ENCODE measurements at places on chromosomes 12 and 14.

GRCh38 chr12:50018154-50018553, 7.1 kb downstream of the RACGAP1 start:
- DNase-seq: no peak

DNA sequence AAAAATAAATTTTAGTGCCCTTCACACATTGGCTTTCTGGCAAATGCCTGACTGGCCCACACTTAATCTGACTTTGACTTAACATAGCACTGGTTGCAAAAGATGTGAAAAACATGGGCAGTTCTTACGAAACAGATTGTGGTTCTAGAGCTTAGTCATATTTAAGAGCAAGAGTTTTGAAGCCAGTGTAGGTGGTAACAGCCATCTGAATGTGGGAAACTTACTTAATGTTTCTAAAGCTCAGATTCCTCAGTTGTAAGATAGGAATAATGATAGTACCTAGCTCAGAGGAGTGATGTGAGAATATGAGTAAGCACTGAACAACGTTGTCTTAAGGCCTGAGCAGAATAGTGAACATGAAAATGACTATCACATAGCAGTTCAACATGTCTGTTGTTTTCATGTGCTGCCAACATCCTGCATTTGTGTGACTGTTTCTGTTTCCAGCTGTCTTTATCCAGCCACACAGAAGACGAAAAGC, 262.7 kb downstream of the SYT1 start:
- DNase-seq: no peak

GRCh38 chr12:22322091-22322490, 12.4 kb downstream of the ST8SIA1 start:
- no peak for DNase-seq

GRCh38 chr12:128727999-128728398, 95.8 kb downstream of the SLC15A4 start:
- DNase-seq: peak; percentile 75

DNA sequence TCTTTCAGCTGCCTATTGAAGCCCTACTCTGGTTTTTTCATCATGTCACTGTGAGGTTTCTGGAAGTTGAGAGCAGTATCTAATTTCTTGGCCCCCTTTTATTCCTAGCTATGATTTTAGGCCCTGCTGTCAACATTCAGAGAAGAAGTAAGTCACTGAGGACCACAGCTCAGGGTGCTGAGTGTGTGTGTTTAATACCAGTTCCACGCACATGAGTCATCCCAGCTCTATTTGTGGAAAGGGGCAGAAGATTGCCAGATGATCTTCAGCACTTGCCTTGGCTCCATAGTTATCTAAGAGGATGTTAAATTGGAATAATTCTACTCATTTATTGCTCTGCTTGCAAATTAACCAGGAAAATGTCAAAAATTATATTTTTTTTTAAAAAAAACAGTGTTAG, 65.5 kb upstream of the SLC38A4 start:
- DNase-seq: no peak

- no peak for DNase-seq
Observed at GRCh38 chr14:50820786-50821509, 10.0 kb downstream of the NIN start.

GRCh38 chr14:22025879-22026278, 352.3 kb upstream of the OR4E1 start:
- DNase-seq: no peak

DNA sequence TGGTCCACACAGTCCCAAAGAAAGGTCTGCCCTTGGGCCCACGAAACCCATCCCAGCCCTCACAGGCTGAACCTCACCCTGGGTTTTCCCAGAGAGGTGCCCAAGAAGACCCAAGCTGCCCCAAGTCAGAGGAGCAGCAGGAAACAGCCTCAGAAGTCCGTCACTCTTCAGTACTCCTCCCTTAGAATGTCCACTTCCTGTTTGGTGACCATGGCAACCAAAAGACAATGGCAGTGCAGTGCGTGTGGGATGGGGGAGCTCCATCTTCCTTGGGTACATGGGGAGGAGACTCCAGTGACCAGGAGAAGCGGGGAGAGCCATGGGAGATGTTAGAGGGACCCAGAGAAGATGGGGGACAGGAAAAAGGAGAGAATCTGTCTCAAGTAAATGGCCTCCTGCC, 11.3 kb downstream of the SELPLG start:
- no peak for DNase-seq

- DNase-seq: peak; percentile 96
Observed at GRCh38 chr12:67413577-67413976, 144.4 kb downstream of the CAND1 start.

DNA sequence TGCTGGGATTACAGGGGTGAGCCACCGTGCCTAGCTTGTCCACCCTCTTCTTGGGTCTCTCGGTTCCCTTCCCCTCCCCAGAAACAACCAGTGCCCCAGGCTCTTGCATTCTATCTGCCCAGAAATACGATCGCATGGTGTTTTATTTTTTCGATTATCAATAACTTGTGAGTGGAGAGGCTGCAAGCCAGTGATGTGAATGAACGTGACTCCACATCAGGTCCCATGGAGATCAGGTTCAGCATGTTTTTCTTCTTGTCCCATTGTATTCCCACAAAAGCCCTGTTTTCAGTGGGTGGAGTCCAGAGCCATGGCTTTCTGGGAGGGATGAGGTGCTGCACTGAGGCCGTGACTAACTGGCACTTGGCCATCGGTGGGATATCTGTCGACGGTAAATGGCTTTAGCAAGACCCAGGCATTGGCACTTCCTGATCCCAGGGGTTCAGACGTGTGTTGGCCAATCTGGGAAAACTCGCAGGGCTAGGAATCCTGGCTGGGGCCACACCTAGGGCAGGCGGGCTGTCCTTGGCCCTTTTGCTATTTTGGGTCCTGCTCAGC, 12.7 kb upstream of the HNF1A start:
- no peak for DNase-seq

DNA sequence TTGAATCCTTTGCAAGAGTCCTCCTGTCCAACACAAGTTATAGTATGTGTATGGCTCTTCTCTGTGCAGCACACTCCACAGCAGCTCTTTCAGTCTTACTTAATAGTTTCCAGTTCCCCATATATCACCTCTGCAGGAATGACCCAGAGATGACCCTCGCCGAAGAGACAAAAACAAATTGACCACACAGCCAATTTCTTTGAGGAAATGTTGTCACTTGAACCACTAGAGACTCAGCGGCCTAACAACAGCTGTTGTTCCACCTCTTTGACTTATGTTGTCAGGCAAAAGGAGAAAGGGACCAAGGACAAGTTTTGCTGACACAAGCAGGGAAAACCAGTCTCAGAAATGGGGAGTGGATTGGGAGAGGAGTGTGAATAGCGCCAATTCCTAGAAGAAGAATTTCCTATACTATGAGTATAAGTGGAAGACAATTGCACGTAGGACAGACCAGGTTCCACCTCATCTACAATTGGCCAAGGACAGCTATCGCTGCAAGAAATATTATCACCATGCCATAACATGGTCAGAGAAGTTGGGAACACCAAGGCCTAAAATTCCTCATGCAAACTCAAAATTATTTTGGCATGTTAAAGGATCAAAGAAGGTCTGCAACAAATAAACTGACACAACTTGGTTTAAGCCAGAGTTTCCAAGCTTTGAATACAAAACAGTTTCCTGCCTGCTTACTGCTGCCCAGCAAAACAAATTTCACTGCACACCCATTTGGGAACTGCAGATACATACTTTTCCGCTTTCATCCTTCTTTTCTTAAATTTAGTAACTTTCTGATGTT, 41.7 kb upstream of the ITPR2 start:
- DNase-seq: no peak

DNA sequence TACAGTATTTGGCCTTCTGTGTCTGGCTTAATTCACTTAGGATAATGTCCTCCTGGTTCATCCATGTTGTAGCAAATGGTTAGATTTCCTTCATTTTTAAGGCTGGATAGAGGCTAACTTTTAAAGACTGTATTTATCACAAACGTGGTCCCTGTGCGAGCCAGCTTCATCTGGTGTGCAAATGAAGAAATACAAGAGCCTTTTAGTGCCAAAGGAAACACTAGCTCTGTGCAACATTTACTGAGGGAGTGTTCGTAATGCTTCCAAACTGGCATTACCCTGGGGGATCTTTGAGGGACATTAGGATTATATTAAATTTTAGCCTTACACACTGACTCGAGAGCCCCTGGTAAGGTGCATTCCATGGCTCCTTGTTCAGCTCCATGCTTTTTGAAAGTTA, 43.0 kb upstream of the SLC38A2 start:
- DNase-seq: no peak

DNA sequence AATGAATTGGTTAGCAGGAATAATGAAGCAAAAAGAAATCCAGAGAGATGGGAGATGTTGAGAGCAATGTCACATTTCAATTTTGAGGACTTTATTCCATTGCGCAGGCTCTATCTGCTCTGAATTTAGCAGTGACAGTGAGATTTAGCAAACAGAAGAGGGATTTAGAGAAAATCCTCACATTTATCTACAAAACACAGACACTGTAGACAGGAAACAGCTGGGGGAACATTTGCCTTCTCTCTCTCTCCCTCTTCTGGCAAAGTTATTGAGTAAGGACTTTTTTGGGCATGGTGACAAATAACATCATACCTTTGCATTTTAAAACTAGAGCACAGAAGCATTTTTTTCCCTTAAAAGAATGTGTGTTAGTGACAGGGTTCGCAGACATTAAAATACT, at the start of gene IGF1:
IGF1 (minus strand) TSS at position 158 of the 400 bp plus-strand sequence. CDS start 182 bp downstream, outside the sequence.
- DNase-seq: no peak

DNA sequence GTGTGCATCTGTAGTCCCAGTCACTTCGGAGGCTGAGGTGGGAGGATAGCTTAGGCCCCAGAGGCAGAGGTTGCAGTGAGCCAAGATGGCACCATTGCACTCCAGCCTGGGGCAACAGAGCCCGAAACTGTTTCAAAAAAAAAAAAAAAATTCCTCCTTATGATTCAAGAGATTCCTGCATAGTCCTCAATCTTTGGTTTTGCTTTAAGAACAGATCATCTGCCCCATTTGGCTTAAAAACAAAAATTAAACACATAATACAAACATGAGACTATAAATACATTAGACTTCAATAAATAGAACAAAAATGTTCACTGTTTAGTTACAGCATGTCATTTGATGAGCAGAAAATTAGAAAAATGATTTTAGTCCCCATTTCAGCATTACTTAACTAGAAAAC, 131.2 kb downstream of the PAWR start:
- DNase-seq: no peak

- DNase-seq: no peak
Observed at GRCh38 chr12:64665514-64665913, 55.2 kb downstream of the RASSF3 start.

DNA sequence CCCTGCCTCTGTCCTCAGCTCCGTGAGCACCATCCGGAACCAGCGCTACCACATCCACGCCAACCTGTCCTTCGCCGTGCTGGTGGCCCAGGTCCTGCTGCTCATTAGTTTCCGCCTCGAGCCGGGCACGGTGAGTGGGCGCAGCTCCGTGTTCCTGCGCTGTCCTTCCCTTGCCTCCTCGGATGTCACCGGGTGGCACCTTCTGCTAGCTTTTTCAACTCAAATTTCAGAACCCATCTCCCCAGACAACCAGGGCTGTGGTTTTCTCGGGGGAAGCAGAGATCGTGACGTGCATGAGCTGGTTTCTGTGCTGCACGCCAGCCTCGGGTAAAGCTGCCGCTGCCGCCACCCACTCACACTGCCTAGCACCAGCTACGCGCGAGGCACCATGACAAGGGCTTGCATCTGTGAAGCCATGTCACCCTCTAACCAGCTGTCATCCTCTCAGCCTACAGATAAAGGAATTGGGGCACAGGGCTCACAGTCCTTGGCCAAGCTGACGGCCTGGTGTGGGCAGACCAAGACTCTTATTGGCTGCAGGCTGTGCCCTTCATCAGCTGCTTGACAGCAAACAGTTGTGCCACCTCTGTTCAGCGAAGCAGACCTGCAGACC, 152.1 kb downstream of the ADGRD1 start:
- DNase-seq: peak; percentile 52

DNA sequence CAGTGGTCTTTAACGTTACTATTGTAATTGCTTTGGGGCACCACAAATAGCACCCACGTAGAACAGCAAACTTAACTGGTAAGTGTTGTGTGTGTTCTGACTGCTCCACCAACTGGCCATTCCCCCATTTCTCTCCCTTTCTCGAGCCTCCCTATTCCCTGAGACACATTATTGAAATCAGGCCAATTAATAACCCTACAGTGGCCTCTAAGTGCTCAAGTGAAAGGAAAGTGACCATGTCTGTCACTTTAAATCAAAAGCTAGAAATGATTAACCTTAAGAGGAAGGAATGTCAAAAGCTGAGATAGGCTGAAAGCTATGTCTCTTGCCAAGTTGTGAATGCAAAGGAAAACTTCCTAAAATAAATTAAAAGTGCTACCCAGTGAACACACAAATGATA, 22.3 kb downstream of the PPP1R13B start:
- no peak for DNase-seq

DNA sequence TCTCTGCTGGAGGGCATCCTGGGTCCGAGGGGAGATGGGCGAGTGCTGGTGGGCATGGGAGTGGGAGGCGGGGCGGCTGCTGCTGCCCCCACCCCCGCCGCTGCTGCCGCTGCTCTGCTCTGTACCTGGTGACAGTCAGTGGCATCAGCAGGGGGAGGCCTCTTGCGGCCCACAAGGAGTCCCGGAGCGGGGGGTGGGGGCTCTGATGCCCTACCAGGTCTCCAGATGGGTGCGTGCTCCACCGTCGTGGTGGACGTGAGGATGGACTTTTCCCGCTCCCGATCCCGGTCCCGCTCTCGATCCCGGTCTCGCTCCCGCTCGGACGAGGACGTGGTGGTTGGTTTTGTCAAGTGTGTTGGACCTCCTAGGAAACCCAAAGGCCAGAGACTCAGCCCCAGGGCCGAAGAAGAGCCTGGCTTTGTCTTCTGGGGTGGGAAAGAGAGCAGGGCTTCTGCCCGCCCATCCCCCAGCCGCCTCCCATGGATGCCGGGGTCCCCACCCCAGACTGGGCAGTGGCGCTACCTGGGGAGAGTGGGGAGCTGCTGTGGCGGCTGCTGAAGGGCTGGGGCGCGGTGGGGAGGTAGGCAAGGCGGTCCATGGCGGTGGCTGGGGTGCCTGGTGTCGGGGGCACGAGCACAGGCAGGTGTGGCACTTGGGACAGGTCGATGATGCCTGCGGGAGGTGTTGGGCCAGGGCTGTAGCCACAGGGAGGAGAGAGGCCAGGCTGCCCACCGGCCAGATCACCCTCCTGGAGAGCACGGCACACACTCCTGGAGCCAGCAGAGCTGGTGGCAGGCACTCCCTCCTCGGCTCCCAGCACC, 45.4 kb downstream of the RFLNA start:
- DNase-seq: no peak

GRCh38 chr14:90381011-90381786, 15.6 kb upstream of the CALM1 start:
- DNase-seq: no peak

DNA sequence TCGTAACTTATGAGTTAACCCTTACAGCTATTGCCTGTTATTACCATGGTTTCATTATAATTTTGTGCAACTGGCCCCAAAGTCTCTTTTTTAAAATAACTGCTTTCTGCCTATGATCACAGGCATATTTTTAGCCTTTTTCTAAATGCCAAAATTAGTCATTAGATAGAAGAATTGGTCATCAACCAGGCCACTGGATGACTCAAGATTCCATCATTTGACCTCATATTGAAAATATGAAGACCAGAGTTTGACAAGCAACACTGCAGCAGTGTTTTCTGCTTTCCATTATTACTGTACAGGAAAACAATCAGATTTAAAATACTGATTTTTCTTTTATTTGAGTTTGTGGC, 54.7 kb upstream of the OTOGL start:
- no peak for DNase-seq

GRCh38 chr12:53575502-53576249, 50.5 kb downstream of the ATF7 start:
- DNase-seq: no peak
